ENCODE measurements at places on chromosomes 13 and 19.
A peak's percentile ranks its signal among the peaks of the same experiment; 100 is the strongest.

- no peak for DNase-seq
Measured at GRCh38 chr13:84661718-84662117, 779.4 kb upstream of the SLITRK1 start.

DNA sequence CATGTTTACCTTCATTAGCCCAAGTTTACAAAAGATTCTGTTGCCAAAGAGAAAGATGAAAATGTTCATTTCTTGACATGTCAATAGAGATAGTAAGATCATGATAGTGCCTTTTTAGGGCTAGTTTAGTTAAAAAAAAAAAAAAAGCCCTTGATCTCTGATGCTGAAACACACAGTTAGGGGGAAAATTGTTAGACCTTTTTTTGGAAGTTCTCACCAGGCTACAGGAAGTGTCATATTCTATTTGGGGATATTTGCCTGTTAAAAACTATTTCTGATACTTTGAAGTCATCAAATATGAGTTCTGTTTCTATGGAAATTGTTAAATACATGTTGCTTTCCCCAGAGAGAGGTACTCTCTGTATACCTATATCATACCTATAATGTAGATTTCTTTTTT, 21.6 kb downstream of the SLAIN1 start:
- DNase-seq = no peak

- no peak for DNase-seq
Measured at GRCh38 chr19:30373593-30373992, 1.4 kb downstream of the ZNF536 start.

DNA sequence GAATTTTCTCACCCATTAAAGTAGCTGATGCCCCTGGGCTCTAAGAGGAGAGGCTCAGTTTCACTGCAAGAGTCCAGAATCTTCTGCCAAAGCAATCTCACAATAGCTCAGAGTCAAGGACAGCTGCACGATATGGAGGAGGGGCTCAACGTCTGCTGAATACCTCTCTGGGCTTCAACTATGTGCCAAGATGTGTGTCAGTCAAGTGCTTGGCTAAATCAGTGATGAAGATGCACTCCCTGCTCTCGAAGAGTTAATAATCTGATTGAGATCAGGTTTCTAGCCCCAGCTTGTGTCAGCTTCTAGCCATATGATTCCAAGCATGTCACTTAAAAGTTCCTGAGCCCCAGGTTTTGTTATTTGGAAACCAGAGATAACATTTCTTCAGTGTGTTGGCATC, 46.8 kb downstream of the KLF12 start:
- no peak for DNase-seq

- no peak for DNase-seq
Measured at GRCh38 chr19:51187395-51188226, 37.3 kb upstream of the CD33 start.

- DNase-seq = no peak
Measured at GRCh38 chr19:45471111-45471930, 3.5 kb downstream of the FOSB start.

- DNase-seq = no peak
Measured at GRCh38 chr19:52946322-52947310, 16.1 kb downstream of the ZNF816 start.

- DNase-seq = peak; percentile 83
Measured at GRCh38 chr19:38842439-38843174, 7.2 kb downstream of the HNRNPL start.

DNA sequence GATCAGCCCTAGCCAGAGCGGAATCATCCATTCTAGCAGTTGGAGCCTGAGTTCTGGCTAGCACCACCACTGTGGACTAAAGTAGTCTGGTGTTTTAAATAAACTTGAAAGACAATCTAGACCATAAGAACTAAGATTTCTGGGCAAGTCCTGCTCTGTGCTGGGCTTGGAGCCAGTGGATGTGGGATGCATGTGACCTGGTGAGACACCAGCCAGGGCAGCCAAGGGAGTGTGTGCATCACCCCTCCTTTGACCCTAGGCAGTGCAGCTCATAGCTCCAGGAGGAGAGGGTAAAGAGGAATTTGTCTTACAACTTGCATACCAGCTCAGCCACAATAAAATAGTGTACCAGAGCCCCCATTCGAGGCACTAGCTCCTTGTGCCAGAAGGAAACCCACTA, 21.0 kb downstream of the ITGBL1 start:
- DNase-seq = no peak

- DNase-seq = no peak
Measured at GRCh38 chr19:17026706-17027534, at the start of gene CPAMD8. Gene CPAMD8 (minus strand): TSS chr19:17026810. CDS start chr19:17026642, 168 bp downstream.

DNA sequence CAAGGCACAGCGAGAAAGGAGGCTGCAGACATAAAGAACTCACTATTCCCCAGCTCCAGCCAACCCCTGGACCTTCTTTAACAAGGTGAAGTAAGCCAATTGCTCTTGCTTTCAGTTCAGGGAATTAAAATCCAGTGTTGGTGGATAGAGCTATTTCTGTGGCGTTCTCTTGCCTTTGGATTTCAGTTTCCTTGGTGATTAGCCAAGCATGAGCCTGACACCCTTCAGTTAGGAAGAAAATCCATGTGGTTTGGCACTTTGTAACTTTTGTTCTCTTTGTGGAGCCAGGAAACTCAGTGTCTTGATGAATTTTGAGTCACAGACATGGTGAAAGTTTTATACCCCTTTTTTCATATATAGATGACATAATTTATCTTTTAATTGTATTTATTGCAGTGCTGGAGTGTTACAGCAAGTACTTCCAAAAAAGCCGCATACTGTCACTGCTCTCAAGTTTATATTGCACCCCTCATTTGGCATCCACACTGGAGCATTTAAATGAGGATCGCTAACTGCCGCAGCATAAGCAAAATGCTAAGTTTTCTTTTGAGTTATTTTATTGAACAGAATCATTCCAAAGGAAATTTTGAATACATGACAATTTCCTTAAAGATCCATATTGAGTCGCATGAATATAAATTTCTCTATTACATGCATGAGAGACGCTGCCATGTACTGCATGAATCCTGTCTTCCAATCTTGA, 406.8 kb downstream of the MYO16 start:
- DNase-seq = no peak

DNA sequence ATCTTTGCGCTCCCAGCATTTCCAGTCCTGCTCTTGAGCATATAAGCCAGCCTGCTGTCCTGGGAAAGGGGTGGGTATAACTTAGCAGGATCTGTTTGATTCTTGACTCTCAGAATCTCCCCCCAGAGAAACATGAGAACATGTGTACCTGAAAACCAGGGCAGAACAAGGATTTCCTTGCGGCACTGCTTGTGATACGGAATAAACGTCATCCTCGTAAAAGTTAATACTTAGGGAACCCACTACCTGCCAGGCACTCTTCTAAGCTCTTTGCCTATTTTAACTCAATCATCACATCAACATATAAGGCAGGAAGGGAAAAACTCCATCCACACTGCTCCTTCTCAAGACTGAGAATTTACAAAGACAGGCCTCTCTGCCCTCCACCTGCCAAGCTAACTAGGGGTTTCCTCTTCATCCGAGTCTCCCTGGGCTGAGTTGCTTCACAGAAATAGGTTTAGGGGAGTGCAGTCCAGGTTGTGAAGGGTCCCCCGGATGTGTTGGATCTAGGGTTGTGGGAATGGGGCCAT, 1.1 kb downstream of the ZNF653 start:
- DNase-seq = peak; percentile 2

DNA sequence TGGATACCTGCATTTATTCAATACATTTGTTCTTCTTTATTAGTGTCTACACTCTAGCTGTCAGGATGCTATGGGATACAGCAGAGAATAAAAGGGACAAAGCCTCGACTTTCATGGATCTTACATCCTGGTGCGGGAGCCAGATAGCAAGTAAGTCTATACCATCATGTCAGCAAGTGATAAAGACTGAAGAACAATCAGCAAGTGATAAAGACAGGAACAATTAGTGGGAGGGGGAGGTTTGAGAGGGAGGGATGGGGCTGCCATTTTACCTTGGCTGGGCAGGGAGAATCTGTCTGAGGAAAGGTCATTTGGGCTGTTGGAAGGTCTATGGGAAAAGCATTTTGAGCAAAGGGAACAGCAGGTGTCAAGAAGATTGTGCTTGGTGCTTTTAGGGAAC, 2.6 kb upstream of the UBE2S start:
- no peak for DNase-seq

GRCh38 chr19:13209484-13210338, 59.5 kb downstream of the IER2 start:
- DNase-seq = no peak

GRCh38 chr19:23415561-23416191, 20.4 kb upstream of the ZNF91 start:
- no peak for DNase-seq

- no peak for DNase-seq
Measured at GRCh38 chr19:483332-484072, 12.8 kb upstream of the MADCAM1 start.

DNA sequence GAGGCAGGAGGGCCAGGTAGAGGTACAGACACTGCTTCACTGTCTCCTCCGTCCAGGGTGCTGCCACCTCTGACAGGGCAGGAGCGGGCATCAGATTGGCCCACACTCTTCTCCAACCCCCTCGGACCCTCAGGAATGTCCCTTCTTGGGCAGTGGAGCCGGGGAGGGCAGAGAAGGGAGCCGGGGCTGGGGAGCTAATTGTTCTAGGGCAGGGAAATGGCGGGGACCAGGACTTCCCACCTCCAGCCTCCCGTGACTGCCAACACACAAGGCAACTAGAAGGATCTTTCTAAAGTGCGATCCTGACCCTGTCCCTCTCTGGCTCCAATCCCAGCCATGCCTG, 10.1 kb upstream of the RSPH6A start:
- no peak for DNase-seq

DNA sequence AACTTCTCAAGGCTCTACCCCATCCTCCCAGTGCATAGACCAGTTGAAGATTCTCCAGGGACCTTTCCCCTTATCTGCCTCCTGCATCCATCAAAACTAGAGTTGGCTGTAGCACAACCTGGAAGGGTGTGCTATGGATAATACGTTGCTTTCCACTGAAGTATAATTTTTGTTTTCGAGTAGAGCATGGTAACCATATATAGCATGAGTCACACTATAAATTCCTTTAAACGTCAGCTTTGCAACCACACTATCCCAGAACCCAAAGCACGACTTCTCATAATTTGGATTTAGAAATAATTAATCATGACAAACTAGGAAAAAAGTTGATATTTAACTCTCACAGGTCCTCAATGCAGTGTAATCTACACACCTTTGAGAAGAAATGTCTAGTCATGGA, 138.3 kb upstream of the NBEA start:
- no peak for DNase-seq

- no peak for DNase-seq
Measured at GRCh38 chr13:64551755-64552154, 2678.4 kb downstream of the PCDH9 start.

- DNase-seq = no peak
Measured at GRCh38 chr19:53866865-53867224, 838 bp upstream of the MYADM start.

DNA sequence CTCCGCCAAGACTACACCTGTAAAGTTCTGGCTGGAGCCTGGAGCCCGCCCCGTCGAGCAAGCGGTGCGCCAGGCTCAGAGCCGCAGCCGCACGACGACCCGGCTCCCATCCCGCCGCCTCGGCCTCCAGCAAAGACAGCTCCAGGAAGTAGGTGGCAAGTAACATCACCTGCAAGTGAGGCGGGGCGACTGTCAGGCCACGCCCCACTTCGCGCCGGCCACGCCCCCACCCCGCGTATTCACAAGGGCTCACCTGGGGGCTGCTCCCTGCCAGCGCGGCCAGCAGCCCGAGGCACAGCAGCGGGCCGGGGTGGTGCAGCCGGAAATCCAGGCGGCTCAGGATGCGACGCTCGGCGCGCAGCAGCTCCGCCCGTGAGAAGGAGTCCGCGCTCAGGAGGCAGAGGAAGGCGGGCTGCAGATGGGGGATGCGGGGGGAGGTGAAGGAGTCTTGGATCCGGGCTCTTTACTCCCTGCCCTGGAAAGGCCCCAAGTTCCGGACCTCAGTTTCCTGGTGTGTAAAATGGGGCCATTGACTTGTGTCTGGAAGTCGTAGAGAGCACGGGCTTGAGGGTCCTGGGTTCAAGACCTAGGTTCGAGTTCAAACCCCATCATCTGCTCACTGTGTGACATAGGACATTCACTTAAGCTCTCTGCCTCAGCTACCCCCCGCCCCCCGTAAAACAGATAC, 3.2 kb downstream of the CCNP start:
- DNase-seq = peak; percentile 31

DNA sequence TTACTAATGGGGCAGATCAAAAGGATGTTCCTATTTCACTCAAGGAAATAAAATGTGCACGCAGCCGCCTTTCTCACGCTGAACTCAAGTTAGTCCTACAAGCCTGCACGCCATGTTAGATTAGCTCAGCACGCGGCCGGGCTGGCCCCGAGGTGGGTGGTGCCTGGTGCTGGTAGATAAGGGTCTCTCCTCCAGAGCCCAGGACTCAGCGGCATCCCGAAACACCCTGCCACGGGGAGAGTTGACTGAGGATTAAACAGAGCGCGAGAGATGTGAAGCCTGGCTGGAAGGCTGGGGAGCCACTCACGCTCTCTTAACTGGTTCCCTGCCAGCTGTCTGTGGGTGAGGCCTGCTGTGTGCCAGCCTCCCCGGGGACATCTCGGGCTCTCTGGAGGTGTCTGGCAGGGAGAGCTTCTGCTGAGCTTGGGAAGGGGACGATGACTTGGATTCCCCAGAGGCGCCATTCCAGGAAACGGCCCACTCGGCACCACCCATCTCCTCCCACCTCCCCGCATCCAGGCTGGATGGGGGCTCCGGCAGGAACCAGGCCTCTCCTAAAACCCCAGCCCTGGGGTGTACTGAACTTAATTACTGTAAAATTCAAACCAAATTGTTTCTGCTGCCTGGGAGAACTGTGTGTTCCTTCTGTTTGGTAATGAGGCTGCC, 122.2 kb downstream of the KDM4B start:
- DNase-seq = no peak

DNA sequence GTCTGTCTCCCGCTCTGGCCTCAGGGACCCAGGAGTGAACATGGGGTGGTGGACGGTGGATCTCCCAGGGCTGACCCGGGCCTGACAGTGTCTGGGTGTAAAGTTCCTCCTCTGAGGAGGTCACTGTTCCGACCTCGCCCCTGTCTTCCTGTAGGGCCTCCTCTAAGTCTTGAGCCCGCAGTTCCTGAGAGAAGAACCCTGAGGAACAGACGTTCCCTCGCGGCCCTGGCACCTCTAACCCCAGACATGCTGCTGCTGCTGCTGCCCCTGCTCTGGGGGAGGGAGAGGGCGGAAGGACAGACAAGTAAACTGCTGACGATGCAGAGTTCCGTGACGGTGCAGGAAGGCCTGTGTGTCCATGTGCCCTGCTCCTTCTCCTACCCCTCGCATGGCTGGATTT, at the start of gene SIGLEC9:
Gene SIGLEC9 (plus strand): TSS at position 178 of the 400 bp plus-strand sequence. CDS start 69 bp downstream, at position 247.
- DNase-seq = no peak

- DNase-seq = no peak
Measured at GRCh38 chr13:19759669-19760068, 23.1 kb downstream of the PSPC1 start.

- no peak for DNase-seq
Measured at GRCh38 chr13:105599477-105600037, 935.9 kb downstream of the EFNB2 start.

GRCh38 chr19:42208612-42209011, 8.9 kb downstream of the DEDD2 start:
- DNase-seq = no peak

DNA sequence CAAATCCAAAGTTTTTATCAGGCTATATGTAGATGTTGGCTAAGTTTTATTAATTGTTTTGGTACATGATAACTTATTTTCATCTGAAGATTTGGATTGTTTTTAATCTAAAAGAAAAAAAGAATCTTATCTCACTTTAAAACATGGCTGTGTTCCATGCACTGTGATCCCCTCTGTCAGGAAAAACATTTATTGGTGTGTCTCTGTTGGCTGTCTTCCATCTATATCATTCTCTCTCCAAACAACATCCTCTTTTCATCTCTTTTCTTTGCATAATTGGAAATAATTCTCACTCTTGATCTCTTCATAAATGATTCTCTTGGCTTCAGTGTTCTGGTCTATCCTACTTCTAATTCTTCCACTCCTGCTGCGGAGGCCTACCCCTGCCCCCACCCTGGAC, 4.2 kb downstream of the NALCN start:
- DNase-seq = no peak

All from CD4-positive, alpha-beta T cell treated with Interleukin-2 at 100 ng/mL for 4 hours (primary cell).